ENCODE measurements at places on chromosomes 3 and 15.
A peak's percentile ranks its signal among the peaks of the same experiment; 100 is the strongest.

- DNase-seq, result no peak
These were observed 56.8 kb downstream of the CD86 start for GRCh38 chr3:122111974-122112373.

DNA sequence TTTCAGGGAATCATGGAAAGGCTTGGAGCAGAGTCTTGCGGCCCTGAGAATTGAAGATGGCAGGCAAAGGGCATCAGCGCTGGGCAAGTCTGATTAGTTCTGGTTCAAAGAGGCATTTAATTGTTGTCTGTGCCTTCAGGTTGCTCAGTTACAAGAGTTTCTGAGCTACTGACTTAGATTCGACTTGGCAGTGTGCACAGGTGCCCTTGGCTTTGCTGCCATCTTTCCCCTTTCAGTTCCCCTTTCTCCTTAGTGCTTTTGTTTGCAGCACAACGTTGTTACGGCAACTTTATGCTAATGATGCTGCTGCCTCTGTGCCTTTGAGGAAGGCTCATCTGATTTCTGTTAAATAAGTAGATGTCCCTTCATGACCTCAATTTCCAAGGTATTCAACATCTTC lies 12.5 kb downstream of the P2RY14 start:
- DNase-seq, result peak; percentile 32

GRCh38 chr15:78315686-78316282 lies 16.4 kb upstream of the SKIC8 start:
- no peak for DNase-seq

- no peak for DNase-seq
These were observed at the start of gene OR5K1 for GRCh38 chr3:98462901-98463300. Gene OR5K1 (plus strand): TSS chr3:98463201. CDS start chr3:98469577, 6,376 bp downstream.

- DNase-seq, result peak; percentile 73
These were observed 10.6 kb downstream of the TPM1 start for GRCh38 chr15:63052961-63053698.

- DNase-seq, result no peak
These were observed 216.4 kb downstream of the FOXP1 start for GRCh38 chr3:71366988-71367604.

Measured in HAP-1 (cell line).